ENCODE measurements at places on chromosomes 7 and 10. TPM values are rescaled to one million over a fixed set of nuclear protein-coding genes. Genes with fewer than 3 reads are reported as not detected.
A peak's percentile ranks its signal among the peaks of the same experiment; 100 is the strongest.

SH2B2 gene
- total RNA-seq, result 11.3 TPM

RPEL1 gene
- total RNA-seq, result not detected

BCCIP gene
- 113 TPM for total RNA-seq

EN2 gene
- total RNA-seq, result not detected

GRCh38 chr7:55469721-55470120 lies 102.6 kb downstream of the VOPP1 start:
- no peak overlapping the region for H3K4me3 ChIP-seq
- no peak for DNase-seq
- no peaks in the 10 kb centered on the region for H3K4me1 ChIP-seq

GRCh38 chr10:130634816-130635215 lies 498.6 kb downstream of the GLRX3 start:
- H3K27ac ChIP-seq, result no peak overlapping the region
- H3K4me3 ChIP-seq, result no peak overlapping the region
- no peaks in the 10 kb centered on the region for H3K27me3 ChIP-seq
- no peak for DNase-seq

GRCh38 chr7:120996988-120997345 lies 8.5 kb downstream of the CPED1 start:
- no peak overlapping the region for H3K4me3 ChIP-seq
- H3K36me3 ChIP-seq, result no peaks in the 10 kb centered on the region
- no peak overlapping the region for H3K27ac ChIP-seq
- no peak for DNase-seq
- no peaks in the 10 kb centered on the region for H3K27me3 ChIP-seq

GRCh38 chr10:77638321-77639101 lies 903 bp upstream of the KCNMA1 start:
- H3K36me3 ChIP-seq, result no peaks in the 10 kb centered on the region
- H3K4me3 ChIP-seq, result peak overlapping the region; percentile 31
- no peak overlapping the region for H3K27ac ChIP-seq
- peaks cover 4% of the 10 kb centered on the region for H3K4me1 ChIP-seq

DNA sequence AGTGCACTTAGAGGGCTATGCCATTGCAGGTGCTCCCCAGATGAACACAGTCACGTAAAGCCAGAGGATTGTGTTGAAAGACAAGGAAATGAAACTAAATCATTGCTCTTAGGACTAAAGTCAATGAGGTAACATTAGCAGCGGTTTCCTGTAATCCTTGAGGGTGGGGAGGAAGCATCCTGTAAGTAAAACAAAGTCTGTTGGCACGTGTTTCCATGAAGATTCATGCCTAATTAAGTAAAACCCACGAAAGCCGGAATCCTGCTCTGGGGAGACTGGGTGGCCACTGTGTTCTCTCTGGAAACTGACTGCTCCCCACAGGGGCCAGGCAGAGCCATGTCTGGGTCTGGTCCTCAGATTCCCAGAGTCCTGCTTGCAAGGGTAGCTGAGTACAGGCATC lies 18.3 kb downstream of the STEAP1B start:
- H3K36me3 ChIP-seq, result peaks cover 26% of the 10 kb centered on the region
- H3K4me3 ChIP-seq, result no peak overlapping the region
- DNase-seq, result peak; percentile 31
- H3K4me1 ChIP-seq, result no peaks in the 10 kb centered on the region

DNA sequence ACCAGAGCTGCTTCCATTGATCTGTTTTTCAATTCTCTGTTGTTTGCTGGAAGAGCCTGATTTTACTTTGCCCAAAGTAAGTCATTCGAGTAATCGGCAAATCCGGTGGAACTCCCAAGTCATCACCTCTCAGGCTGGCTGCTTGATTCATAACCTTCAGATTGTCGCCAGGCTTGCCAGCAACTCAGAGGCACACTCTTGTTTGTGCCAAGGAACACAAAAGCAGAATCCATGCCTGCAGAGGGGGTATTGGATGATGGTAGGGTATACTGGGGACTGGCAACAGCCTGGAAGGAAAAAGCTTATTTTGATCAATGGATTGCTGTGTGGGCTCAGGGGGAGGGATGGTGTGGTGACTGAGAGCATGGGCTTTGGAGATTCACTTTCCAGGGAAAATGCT lies 542.4 kb downstream of the SORCS3 start:
- no peak overlapping the region for H3K4me3 ChIP-seq
- no peaks in the 10 kb centered on the region for H3K4me1 ChIP-seq
- no peaks in the 10 kb centered on the region for H3K36me3 ChIP-seq
- no peak for DNase-seq

GRCh38 chr10:83076443-83076842 lies 1062.9 kb upstream of the GHITM start:
- no peak for DNase-seq
- H3K4me3 ChIP-seq, result no peak overlapping the region
- no peaks in the 10 kb centered on the region for H3K4me1 ChIP-seq
- H3K36me3 ChIP-seq, result no peaks in the 10 kb centered on the region

DNA sequence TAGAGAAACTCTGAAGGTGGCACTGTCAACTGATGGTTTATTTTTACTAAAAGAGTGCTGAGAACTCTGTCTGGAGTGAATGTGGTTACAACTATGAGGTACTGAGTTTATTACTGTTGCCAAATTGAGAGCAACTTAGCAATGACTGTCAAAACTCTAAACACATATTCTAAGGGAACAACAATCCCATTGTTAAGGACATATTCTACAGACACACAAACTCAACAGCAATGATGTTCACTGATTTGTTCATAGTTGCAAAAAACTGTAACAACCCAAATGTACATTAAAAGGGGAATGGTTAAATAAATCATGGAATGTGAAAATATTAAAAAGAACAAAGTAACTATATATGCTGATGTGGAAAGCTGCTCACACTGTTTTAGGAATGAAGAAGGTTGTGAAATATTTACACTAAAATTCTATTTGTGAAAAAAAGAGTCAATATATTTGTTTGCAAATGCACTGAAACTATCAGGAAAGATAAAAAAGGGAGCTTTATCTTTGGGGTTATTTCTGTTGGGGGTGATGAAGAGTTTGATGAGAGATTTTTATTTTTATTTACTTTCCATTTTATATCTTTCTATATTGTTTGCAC lies 12.9 kb downstream of the PON2 start:
- H3K27ac ChIP-seq, result no peak overlapping the region
- no peak overlapping the region for H3K4me3 ChIP-seq
- H3K4me1 ChIP-seq, result no peaks in the 10 kb centered on the region
- H3K27me3 ChIP-seq, result no peaks in the 10 kb centered on the region
- DNase-seq, result no peak

GRCh38 chr10:1044146-1044545 lies 4.8 kb downstream of the IDI1 start:
- no peak for DNase-seq
- no peaks in the 10 kb centered on the region for H3K27me3 ChIP-seq
- H3K27ac ChIP-seq, result peak overlapping the region; percentile 34
- H3K36me3 ChIP-seq, result peaks cover 71% of the 10 kb centered on the region

DNA sequence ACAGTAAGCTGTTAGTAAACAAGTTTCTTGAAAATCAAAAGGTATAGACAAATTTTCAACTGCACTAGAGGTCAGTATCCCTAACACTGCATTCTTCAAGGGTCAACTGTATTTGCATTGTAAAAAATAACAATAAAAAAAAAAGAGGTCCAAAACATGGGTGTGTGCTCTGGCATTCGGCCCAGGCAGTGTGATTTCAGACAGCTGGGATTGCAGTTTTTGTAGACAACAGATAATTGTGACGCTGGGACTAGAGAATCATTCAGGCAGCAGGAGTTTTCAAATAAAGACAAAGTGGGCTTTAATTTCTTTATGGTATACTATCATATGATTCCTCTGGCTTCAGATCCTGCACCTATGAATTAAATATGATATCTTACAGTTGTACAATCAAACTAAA lies 543.2 kb upstream of the SEMA3D start:
- H3K4me1 ChIP-seq, result no peaks in the 10 kb centered on the region
- no peak overlapping the region for H3K27ac ChIP-seq
- H3K36me3 ChIP-seq, result no peaks in the 10 kb centered on the region

DNA sequence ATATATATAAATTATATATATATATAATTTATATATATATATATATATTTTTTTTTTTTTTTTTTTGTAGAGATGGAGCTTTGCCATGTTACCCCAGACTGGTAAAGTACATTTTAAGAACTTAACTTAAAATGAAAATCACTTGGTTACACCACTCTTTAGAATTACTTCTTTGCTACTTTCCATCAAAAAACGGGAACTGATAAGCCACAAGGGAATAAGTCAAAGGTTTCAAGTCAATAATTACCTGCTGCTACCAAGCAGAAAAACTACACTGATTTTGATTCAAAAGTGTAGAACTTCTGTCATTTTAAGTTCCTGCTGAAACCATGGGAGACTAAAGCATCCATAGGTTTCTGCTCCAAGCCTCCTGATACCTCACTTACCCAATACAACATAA lies 12.2 kb downstream of the PPA1 start:
- no peak overlapping the region for H3K27ac ChIP-seq
- peak overlapping the region; percentile 5 for H3K4me3 ChIP-seq
- H3K4me1 ChIP-seq, result peaks cover 6% of the 10 kb centered on the region
- H3K27me3 ChIP-seq, result no peaks in the 10 kb centered on the region
- peaks cover 35% of the 10 kb centered on the region for H3K36me3 ChIP-seq

DNA sequence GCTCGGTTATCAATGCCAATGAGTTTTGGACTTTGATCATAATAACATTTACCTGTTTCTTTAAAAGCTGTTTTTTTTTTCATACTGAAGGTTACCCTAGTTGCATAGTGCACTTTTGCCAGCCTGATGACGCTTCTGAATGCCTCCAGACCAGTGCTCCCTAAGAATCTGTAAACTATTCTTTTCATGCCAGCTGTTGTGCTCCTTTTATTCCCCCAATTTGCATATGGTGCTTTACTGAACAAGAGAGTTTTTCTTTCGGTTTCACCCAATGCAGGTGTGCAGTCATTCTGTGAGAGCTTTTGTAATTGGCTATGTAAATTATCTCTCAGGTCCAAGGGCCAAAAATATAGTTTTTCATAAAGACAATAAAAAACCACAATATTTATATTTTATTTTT lies 48.1 kb upstream of the GLCCI1 start:
- H3K4me3 ChIP-seq, result no peak overlapping the region
- H3K27ac ChIP-seq, result no peak overlapping the region
- H3K36me3 ChIP-seq, result no peaks in the 10 kb centered on the region
- no peaks in the 10 kb centered on the region for H3K4me1 ChIP-seq
- no peak for DNase-seq

- no peak overlapping the region for H3K27ac ChIP-seq
- H3K4me3 ChIP-seq, result no peak overlapping the region
- DNase-seq, result no peak
- no peaks in the 10 kb centered on the region for H3K27me3 ChIP-seq
- peaks cover 84% of the 10 kb centered on the region for H3K36me3 ChIP-seq
- peaks cover 3% of the 10 kb centered on the region for H3K4me1 ChIP-seq
Measured at GRCh38 chr7:99622596-99622995, 5.8 kb downstream of the ZSCAN25 start.

GRCh38 chr7:3697472-3697871 lies 396.4 kb downstream of the SDK1 start:
- H3K27me3 ChIP-seq, result no peaks in the 10 kb centered on the region
- no peak for DNase-seq
- no peak overlapping the region for H3K4me3 ChIP-seq
- H3K36me3 ChIP-seq, result no peaks in the 10 kb centered on the region

DNA sequence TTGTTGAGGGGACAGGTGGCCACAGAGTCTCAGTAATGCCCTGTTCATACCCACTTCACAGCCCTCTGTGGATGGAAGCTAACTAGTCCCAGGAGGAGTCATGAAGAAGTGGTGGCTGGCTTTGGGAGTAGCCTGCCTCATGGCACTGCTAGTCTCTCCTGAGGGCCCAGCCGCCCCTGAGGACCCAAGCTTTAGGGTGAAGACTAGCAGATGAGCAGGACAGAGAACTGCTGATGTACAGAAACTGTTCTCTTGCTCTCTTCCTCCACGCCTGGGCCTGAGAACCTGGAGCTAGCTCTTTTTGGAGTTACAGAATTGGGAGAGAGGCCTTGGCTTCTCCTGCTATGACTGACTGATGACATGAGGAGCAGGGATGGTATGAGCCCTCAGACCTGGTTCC lies 99.2 kb downstream of the RAMP3 start:
- H3K27ac ChIP-seq, result no peak overlapping the region
- H3K27me3 ChIP-seq, result no peaks in the 10 kb centered on the region
- no peak for DNase-seq
- H3K4me3 ChIP-seq, result no peak overlapping the region

DNA sequence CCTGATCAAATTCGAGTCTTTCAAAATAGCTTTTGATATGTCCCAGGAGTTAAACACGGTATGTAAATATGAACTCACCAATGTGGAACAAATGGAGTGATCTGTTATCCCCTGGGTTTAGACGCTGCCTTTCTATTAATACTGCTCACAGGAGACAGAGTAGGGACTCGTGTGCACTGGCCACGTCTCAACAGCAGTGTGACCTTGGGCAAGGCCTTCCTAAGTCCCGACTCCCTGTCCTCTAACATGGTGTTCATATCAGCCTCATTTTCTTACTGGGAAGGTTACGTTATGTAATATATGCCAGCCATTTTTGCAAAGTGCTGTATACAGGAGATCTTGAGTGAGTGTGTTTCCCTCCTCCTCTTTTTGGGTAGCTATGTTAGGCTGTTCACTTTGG lies 1.8 kb downstream of the WDR37 start:
- H3K4me1 ChIP-seq, result peaks cover 22% of the 10 kb centered on the region
- H3K36me3 ChIP-seq, result peaks cover 11% of the 10 kb centered on the region
- H3K4me3 ChIP-seq, result peak overlapping the region; percentile 99

- peaks cover 9% of the 10 kb centered on the region for H3K4me1 ChIP-seq
- peak overlapping the region; percentile 23 for H3K4me3 ChIP-seq
- no peak overlapping the region for H3K27ac ChIP-seq
- peak; percentile 85 for DNase-seq
- H3K36me3 ChIP-seq, result no peaks in the 10 kb centered on the region
- no peaks in the 10 kb centered on the region for H3K27me3 ChIP-seq
Measured at GRCh38 chr7:99679032-99679399, 780 bp downstream of the CYP3A5 start.

DNA sequence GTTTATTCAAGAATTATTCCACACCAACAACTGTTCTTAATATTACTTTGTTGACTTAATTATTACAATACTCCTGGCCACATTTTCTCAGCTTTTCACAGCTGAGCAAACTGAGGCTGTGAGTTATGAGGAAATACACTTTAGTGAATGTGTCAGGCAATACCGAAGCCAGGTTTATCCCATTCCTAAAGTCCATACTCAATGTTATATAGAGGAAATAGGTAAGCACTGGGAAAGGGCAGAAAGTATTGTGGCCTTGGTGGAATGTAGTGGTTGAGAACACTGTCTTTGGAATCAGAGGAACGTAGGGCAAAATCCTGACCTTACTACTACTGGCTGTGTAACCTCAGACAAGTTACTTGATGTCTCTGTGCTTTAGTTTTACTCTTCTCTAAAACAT lies 110.8 kb downstream of the CD36 start:
- H3K4me1 ChIP-seq, result no peaks in the 10 kb centered on the region
- no peaks in the 10 kb centered on the region for H3K27me3 ChIP-seq
- H3K36me3 ChIP-seq, result no peaks in the 10 kb centered on the region
- no peak for DNase-seq
- no peak overlapping the region for H3K27ac ChIP-seq
- no peak overlapping the region for H3K4me3 ChIP-seq

- H3K36me3 ChIP-seq, result no peaks in the 10 kb centered on the region
- no peak overlapping the region for H3K4me3 ChIP-seq
- peaks cover 43% of the 10 kb centered on the region for H3K27me3 ChIP-seq
- no peak overlapping the region for H3K27ac ChIP-seq
Measured at GRCh38 chr7:114627231-114627630, 212.6 kb downstream of the FOXP2 start.

GRCh38 chr10:34157501-34157900 lies 657.6 kb downstream of the PARD3 start:
- no peaks in the 10 kb centered on the region for H3K4me1 ChIP-seq
- H3K36me3 ChIP-seq, result no peaks in the 10 kb centered on the region
- H3K4me3 ChIP-seq, result no peak overlapping the region
- DNase-seq, result no peak
- no peak overlapping the region for H3K27ac ChIP-seq

GRCh38 chr10:48199580-48200377 lies 74.7 kb downstream of the FRMPD2 start:
- no peak overlapping the region for H3K27ac ChIP-seq
- no peaks in the 10 kb centered on the region for H3K36me3 ChIP-seq
- H3K27me3 ChIP-seq, result no peaks in the 10 kb centered on the region
- DNase-seq, result peak; percentile 87
- no peaks in the 10 kb centered on the region for H3K4me1 ChIP-seq

Data from A673 (cell line).